ENCODE measurements at places on chromosomes 2 and 18.

GRCh38 chr2:46816151-46816845 lies 99.3 kb downstream of the MCFD2 start:
- no peak for DNase-seq

DNA sequence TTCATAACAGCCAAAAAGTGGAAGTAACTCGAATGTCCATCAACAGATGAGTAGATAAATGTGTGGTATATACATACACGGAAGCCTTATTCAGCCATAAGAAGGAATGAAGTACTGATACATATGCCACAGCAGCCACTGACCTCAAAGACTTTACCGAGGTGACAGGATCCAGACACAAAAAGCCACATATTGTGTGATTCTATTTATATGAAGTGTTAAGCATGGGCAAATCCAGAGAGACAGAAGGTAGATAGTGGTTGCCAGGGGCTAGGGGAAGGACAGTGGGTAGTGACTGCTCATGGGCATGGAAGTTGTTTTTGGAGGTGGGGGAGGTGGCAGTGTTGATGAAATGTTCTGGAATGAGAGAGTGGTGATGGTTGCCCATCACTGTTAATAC lies 33.9 kb downstream of the ZAP70 start:
- DNase-seq: no peak

DNA sequence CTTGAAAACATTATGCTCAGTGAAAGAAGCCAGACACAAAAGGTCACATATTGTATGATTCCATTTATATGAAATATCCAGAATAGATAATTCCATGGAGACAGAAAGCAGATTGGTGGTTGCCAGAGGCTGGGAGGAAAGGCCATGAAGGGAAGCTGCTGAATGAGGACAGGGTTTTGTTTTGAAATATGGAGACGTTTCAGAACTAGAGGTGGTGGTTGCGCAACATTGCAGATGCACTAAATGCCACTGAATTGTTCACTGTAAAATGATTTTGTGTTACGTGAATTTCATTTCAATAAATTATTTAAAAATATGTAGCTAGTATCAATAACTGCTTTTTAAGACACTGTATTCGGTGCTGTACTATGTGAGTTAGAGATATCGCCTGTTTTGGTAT lies 101.7 kb upstream of the ZNF236 start:
- no peak for DNase-seq

GRCh38 chr2:59590798-59591197 lies 962.7 kb downstream of the BCL11A start:
- no peak for DNase-seq

DNA sequence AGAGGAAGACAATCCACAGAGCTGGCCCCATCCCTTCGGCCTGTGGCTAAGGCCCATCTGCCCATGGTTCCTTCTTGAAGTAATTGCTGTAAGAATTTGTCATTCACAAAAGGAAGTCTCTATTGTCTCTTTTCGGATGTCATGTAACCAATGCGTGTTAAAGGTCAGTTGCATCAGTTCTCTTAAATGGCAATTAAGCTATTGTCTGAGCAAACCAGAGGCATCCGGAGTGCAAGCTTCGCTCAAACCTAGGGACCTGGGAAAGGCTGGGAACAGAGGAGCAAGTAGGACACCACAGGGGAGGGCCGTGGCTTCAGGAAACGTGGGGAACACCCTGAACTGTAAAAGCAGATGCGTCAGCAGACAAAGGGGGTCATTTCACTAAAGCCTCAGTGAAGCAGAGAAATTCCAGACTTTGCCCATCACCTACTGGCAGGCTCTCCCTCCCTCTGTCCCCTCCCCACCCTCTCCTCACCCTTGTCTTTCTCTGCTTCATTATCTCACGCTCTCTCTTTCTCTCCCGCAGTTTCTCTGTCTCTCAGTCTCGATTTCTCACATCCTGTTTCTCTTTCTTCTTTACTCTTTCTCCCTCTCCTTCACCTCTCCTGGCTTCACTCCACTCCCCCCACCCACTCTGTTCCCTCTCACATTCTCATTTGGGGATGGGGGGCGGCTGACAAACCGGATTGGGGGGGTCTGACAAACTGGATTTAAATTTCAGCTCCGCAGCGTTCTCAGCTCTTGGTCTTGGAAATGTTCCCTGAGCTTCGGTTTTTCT lies 204.6 kb upstream of the TNP1 start:
- no peak for DNase-seq

GRCh38 chr2:180195847-180196246 lies 188.8 kb upstream of the CWC22 start:
- DNase-seq: no peak

DNA sequence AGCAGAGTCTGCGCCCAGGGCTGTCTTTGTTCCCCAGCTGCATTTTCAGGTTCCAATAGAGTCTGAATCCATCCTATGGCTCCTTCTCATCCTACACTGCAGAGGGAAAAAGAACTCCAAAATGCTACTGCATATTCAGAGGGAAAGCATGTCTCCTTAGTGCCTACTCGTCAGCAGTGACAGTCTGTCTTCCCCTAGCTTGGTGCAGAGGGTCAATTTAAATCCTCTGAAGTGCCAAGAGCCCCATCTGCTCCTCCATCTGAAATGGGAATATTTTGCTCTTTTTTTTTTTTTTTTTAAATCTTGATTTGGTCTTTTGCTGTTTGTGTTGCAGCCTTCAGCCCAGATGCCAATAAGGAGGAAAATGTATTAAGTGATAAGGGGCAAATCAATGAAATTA lies 199.3 kb downstream of the RNF144A start:
- DNase-seq: no peak

DNA sequence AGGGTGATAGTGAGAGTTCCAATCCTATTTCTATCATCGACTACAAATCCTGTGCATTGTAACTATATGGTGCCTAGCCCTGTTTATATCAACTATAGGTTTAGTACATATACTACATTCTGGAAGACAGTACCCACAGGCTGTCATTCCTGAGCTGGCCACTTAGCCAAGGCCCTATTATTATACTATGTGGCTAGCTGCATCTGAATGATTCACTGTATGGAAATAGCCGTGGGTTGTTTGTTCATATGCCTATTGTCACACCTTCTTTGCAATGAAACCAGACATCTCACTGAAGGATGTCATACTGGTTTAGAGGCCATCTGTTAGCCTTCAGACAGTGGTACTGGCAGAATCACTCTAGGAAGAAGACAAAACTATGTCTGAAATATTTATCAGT lies 62.3 kb upstream of the FSIP2 start:
- no peak for DNase-seq

GRCh38 chr2:42999856-43000241 lies 207.5 kb upstream of the HAAO start:
- DNase-seq: no peak

DNA sequence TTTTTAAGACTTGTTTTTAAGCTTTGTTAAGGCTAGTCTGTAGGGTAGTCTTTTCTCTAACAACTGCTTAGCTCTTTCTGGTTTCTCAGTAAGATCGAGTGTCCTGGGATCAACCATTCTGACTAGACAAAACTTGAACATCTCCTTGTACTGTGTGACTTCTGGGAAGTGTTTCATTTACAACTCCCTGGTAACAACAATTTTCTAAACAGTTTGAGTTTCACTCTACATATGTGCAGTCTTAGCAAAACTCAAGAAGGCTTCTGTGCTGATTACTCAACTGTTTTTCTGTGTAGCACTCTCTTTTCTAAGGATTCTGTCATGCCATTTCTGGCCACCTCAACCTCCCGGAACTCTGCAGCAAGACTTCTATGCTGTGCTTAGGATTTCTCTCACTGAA lies 204.5 kb downstream of the KIAA1328 start:
- no peak for DNase-seq

DNA sequence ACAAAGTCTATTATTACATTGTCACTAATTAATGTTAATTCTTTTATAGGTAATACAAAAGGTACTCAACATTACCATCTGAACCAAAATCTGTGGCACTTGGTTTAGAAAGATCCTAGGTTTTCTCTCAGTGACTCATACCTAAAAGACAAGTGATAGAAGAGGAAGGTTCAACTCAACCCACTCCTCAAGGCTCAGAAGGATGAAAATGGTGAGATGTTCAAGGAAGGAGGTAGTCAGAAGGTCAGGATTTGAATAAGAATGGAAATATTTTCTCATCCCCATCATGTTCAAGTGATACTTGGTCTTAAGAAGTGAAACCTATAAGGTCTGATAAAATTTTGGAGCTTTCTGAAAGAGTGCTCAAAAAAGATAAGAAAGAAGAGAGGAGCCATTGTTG lies 86.4 kb upstream of the FBXO11 start:
- DNase-seq: no peak

DNA sequence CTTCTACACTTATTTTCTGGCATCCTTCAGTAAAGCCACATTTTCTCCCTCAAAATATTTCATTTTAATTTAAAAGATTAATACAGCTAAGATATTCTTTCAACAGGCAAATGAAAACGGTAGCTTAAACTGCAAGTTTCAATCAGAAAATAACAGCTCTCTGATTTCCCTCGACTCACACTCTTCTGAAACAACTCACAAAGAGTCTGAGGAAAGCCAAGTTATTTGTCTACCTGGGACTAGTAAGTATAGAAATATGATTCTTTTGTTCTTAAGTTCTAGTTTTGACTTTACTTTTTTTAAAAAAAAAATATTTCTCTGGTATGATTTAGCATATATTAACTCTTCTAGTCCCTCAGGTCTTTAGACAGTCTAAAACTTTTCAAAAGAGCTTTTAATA lies 27.2 kb downstream of the CEP192 start:
- no peak for DNase-seq

DNA sequence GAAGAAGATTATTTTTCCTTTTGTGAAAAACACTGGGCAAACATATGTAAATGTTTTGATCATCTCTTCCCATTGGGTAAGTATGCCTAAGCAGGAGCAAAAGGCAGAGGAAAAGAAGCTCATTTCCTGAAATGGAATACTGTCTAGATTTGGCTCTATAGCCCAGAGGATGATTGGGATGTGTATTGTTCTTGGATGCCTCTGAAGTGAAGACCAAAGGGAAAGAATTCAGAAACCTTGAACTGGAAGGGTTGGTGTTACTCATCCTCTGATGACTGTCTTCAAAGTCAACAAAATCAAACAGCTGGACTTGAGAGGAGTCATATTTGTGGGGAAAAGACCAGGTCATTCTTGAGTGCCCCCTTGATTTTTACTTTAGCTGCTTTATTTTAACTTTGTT lies 112.6 kb upstream of the NT5C1B start:
- DNase-seq: no peak

GRCh38 chr18:13379930-13380690 lies 161.6 kb downstream of the LDLRAD4 start:
- DNase-seq: no peak

- no peak for DNase-seq
Observed at GRCh38 chr18:48926420-48926857, 24.3 kb downstream of the SMAD7 start.

GRCh38 chr2:73899801-73900336 lies 7.1 kb downstream of the ACTG2 start:
- DNase-seq: no peak

GRCh38 chr2:151525821-151526373 lies 116.2 kb downstream of the RIF1 start:
- no peak for DNase-seq

DNA sequence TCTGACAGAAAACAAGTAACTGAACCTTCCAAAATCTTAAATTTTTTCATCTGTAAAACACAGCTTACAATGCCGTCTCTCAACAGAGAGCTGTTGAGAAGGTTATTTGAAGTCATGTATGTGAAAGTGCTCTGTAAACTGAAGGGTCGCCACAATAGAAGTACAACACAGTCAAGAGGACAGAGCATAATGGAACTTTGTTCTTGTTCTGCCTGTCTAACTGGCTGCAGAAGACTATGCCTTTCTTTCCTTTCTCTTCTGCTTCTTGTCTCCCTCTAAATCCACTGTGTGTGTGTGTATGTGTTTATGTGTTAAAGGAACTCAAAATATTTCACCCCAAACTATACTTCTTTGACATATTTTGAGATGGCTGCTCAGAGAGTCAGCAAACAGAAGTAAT lies 365.8 kb upstream of the RND3 start:
- DNase-seq: no peak

DNA sequence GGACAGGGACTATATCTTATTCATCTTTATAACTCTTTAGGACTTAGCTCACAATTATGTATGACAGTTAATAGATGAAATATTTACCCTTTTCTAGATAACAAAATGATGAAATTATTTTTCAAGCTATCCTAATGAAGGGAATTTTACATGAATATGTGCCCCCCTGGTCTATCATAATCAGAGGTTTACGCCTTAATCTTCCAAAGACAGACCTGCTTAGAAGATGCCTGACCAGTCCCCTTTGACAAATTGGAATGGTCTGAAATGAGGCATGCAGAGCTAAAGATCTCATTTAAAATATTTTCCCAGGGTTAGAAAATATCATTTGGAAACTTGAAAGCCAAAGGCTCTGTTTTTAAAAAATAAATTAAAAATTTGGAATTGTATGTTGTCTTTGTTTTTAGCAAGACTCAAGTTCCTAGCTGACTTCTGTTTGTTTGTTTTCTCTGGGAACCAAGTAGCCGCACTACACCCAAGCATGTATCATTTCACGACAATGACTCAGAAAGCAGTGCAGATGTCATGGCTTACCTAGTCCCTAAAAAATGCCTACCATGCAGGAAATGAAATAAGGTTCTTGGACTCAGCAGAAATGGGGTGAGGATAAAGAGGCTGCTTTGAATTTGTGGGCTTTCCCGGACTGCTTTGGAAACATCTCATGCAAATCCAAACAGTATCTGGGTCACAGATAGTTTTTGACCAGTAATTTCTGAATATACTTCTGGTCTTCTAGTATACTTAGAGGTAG lies 162.1 kb downstream of the ZEB2 start:
- no peak for DNase-seq

- no peak for DNase-seq
Observed at GRCh38 chr2:12764075-12764730, 47.5 kb downstream of the TRIB2 start.

DNA sequence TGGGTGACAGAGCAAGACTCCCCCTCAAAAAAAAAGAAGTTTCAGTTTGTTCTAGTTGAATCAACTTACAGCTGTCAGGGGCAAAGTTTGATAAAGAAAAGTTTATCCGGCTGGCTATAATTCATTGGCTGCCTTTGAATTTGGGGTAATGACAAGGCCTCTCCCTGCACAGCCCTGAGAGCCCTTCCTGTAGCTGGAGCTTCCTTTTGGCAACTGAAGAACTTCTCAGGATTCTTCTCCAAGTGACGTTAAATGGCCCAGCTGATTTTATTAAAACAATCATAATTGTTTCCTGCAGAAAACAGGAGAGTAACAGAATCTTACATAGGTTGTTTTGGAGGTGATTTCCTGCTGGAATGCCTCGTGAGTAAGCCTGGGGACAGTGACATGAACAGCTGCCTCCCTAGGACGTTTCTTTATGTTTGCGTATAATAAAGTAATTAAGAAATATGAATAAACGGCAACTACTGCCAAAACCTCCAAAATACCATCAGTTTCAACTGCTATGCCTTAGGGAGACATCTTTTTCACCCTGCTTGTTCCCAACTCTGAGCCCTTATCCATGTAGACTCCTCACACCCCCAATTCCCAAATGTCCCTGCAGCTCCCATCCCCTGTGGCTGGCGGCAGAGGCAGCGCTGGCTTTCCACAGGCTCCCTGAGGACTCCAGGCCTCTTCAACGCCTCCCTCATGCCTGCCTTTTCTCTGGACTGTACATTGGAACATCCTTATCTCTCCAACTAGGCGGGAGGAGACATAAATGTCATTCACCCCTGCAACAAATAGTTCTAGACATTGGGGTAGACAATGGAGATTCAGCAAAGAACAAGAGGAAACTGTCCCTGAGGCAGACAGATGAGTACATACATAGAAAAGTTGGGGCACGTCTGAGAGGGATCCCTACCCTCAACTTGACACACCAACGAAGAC lies 59.2 kb upstream of the FZD7 start:
- DNase-seq: no peak

- DNase-seq: no peak
Observed at GRCh38 chr2:218230882-218231281, 13.9 kb downstream of the ARPC2 start.

- DNase-seq: no peak
Observed at GRCh38 chr2:67877301-67877700, 185.5 kb downstream of the C1D start.

Measured in stimulated activated naive CD4-positive, alpha-beta T cell (primary cell).